ENCODE measurements at places on chromosomes 2 and 18.

DNA sequence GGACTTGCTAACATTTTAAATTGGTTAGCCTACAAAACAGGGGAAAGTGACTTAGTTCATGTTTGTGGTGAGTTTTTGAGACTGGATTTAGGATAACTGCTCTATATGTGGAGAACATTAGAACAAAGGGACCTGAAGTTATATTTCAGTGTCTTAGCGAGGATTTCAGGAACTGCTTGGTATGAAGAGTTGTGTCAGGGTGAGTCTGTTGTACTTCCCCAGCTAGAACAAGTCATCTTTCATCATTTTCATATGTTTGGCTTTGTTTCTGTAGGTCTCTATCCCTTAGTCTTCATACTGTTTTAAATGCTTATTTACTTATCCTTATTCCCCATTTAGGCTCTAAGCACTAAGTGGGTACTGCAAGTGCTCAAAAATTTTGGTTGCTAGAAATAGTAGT is 41.9 kb downstream of the KCMF1 start:
- no peak for DNase-seq

DNA sequence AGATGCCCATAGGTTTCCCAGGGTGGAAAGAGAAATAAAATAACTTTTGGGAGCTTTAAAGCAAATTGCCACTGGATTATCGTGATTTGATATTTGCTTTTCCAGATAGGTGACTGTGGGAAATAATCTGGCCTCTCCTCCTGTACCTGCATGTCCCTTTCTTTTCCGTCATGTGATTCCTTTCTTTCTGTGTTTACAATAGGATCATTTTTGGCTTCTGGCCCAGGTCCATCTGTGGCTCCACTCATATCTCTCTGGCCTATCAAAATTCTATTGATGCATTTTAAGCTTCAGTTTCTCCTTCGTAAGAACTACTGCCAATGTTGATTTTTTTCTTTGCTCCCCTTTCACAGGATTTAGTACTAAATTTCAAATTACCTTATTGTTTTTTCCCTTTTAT is 153.6 kb downstream of the CCDC85A start:
- DNase-seq = no peak

DNA sequence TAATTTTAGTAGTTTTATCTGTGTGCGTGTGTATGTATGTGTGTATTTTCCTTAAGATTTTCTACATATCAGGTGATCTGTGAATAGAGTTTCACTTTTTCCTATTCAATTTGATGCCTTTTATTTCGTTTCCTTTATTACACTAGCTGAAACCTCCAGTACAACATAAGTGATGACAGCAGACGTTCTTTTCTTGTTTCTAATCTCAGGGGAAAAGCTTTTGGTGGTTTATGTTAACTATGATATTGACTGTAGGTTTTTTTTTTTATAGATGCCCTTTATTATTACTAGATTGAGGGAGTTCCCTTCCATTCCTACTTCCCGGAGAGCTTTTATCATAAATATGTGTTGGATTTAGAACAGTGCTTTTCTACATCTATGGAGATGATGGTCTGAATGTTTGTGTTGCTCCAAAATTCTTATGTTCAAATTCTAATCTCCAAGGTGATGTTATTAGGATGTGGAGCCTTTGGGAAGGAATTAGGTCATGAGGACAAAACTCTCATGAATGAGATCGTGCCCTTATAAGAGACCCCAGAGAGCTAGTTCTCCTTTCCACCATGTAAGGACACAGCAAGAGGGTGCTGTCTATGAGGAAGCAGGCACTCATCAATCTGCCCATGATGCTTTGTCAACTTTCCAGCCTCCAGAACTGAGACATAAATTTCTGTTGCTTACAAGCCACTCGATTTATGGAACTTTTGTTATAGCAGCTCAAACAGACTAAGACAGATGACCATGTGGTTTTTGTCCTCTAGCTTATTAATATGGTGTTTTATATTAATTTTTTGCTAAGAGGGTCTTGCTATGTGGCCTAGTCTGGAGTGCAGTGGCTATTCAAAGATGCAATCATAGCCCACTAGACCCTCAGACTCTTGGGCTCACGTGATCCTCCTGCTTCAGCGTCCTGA is 5.9 kb upstream of the RHBDD1 start:
- no peak for DNase-seq

DNA sequence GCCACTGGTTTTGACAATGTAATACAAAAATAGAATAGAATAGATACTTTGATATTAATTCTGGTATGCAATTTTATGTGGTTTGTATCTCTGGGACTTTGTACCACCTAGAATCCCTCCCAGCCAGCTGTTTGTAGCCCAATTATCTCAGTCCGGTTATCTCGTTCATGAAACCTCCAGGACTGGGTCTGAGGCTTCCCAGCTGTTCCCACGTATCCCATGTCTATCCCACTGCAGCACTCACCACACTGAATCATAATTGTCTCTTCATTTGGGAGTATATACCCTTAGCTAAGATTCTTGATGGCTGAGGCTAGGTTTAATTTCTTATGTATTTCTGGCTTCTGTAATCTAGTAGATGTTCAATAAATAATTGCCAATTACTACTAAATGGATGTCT is 104.4 kb upstream of the MAPRE2 start:
- no peak for DNase-seq

GRCh38 chr2:135863233-135863632 is 13.0 kb downstream of the MCM6 start:
- no peak for DNase-seq

GRCh38 chr18:21669736-21670285 is 34.8 kb downstream of the ABHD3 start:
- DNase-seq = no peak

- DNase-seq = no peak
These were observed 59.2 kb upstream of the IL1R1 start for GRCh38 chr2:102083393-102083703.

DNA sequence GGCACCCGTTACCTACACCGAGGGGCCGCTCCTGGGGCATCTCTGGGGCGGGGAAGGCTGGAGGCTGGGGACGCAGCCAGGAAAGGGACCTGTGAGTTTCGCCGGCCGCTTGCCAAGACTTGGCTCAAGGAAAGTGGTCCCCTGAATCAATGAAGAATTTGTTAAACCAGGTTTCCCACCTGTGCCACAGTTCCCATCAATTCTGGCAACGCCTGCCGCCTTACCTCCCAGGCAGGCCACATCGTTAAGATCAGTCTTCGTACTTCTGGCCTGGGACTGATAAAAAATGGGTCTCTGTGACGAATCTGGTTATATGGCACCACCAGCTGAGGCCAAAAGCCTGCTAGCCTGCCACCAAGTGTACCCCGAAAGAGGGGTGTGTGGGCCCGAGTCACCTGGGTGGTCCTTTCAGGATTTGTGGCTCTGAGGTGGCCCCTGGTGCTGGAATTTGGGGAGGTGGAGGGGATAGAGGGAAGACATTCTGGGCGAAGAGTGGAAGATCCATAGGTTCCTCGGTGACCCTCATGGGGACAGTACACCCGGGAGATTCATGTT is 789 bp upstream of the TGFA start:
- DNase-seq = no peak

DNA sequence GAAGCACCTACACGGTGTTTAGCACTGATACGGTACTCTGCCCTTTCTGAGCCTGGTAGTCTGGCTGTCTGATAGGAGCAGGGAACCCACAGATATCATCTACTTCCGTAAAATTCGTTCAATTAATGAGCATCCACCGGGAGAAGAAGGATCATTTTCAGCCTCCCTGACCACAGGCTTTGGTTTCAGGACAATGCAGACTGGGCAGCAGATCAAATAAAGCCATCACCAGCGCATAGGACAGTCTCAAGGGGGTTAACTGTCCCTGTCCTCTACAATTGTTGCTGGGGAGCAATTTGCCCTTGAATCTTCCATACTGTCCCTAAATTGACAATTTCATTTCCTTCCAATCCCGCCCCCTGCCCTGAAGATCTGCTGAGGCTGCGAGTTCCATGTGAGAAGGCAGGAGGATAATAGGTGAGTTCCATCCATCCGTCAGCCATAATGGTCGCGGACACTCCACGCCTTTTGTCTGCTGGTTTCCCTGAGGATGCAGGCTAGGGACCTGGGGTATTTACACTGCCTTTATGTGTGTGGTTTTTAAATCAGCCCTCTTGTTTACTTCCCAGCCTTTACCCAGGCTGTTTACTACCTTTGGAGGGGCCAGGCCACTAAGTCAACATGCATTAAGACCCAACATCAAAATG is 110.0 kb downstream of the MYCN start:
- no peak for DNase-seq

Data from activated naive CD8-positive, alpha-beta T cell treated with anti-CD3 and anti-CD28 coated beads, Interleukin-2, amount 50 U/mL, for 16 hours (primary cell).